ENCODE measurements at places on chromosomes 12 and 14.

GRCh38 chr12:16560273-16560672, 45.7 kb downstream of the LMO3 start:
- DNase-seq, result no peak

DNA sequence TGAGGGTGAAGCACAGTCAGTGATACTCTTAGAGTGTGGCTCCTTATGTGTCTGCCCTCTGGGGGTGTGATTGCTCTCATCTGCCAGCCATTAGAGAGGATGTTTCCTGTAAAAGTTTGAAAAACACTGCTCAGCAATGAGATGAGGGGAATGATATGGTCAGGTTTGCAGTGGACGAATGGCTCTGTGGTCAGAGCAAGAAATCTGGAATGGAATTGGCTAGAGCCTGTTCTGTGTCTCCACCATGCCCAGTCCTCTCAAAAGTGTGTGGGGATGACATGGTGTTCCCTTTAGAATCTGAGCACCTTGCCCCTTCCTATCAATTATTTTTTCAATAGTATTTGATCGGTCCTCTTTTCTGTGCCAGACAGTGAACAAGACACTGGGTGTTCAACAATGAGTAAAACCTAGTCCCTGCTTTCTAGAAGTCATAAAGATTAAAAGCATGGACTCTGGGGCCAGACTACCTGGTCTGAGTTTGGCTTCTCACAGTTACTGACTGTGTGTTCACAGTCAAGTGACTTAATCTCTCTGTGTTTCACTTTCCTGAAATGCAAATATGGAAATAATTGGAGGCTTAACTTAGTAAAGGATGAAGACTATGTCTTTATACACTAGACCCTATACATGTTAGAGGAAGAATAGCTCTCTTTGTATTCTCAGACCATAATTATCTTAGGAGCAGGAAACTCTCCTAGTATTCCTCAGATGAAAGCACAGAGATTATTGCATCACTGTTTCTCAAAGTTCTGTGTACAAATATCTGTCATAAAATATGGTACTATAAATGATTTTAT, 1.6 kb downstream of the ACSS3 start:
- no peak for DNase-seq

GRCh38 chr12:76568130-76568529, 8.6 kb upstream of the OSBPL8 start:
- no peak for DNase-seq

GRCh38 chr14:99874306-99874705, 81.1 kb downstream of the EML1 start:
- no peak for DNase-seq

DNA sequence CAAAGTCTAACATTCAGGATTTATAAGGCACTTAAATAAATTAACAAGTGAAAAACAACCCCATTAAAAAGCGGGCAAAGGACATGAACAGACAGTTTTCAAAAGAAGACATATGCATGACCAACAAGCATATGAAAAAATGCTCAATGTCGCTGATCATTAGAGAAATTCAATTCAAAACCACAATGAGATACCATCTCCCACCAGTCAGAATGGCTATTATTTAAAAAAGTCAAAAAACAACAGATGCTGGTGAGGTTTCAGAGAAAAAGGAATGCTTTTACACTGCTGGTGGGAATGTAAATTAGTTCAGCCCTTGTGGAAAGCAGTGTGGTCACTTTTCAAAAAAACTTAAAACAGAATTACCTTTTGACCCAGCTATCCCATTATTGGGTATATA, 60.7 kb upstream of the BDKRB2 start:
- no peak for DNase-seq

DNA sequence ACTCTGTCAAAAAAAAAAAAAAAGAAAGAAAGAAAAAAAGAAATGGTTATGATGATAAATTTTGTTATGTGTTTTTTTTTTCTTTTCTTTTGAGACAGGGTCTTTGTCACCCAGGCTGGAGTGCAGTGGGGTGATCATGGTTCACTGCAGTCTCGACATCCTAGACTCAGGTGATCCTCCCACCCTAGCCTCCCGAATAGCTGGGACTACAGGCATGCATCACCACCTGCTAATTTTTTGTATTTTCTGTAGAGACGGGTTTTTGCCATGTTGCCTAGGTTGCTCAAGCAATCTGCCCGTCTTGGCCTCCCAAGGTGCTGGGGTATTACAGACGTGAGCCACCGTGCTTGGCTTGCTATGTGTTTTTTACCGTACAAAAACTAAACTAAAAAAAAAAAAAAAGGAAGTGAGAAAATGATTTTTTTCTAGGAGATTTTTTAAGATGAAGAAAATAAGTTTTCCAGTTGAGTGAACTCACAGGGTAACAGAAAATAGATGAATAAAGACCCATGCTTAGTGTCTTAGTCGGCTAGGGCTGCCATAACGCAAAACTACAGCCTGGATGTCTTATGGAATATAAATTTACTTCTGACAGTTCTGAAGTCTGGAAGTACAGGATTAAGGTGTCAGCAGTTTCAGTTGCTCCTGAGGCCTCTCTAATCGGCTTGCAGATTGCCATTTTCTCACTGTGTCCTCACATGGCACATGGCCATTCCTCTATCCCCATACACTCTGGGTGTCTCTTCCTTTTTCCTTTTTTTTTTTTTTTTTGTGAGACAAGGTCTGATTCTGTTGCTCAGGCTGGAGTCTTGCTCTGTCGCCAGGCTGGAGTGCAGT, 13.2 kb upstream of the APOF start:
- no peak for DNase-seq

DNA sequence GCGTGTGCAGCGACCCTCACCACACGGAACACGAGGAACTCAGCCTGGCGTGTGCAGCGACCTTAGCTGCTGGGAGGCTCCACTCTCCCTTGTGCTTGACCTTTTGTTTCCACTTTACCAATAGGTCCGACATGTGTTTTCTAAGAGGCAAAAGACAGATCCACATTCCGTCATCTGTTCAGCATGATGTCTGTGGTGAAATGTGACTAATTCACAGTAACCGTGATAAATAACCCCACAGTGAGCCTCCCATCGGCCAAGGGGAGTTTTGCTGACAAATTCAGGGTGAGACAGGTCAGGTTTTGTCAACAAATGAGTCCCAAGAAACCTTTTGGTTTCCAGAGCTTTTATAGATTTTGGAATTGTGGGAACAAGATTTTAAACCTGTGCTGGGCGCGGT, 55.9 kb downstream of the MOK start:
- DNase-seq, result no peak

DNA sequence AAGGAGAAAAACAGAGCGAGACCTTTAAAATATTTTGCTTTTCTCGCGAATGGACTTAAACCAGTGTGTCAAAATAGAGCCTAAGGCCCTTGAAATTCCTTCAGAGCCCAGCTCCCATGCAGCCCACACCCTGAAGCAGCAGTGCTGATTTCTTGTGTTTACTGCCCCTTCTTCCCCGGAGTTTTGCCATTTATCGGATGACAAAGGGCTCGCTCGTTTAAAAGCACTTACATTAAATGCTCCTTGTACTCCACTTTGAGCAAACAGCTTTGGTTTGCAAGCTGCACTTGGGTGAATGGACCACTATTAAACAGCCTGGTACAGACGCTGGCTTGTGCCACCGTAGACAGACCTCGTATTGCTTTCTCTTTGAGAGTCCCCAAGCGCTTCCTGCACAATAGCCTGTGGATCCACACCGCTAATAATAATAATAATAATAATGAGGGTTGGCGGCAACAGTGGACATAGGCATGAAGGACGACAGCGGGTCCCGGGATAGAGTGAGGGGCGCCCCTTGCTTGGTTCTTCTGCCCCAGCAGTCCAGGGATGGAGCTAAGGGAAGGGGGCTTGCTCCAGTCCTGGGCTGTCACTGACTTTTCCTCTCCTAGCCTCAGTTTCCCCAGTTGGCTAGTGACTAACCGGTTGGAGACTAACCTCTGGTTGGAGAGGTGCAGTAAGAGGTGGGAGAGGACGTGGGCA, 6.6 kb downstream of the DLK1 start:
- DNase-seq, result no peak

GRCh38 chr12:56450241-56450640, 1.0 kb upstream of the TIMELESS start:
- no peak for DNase-seq

DNA sequence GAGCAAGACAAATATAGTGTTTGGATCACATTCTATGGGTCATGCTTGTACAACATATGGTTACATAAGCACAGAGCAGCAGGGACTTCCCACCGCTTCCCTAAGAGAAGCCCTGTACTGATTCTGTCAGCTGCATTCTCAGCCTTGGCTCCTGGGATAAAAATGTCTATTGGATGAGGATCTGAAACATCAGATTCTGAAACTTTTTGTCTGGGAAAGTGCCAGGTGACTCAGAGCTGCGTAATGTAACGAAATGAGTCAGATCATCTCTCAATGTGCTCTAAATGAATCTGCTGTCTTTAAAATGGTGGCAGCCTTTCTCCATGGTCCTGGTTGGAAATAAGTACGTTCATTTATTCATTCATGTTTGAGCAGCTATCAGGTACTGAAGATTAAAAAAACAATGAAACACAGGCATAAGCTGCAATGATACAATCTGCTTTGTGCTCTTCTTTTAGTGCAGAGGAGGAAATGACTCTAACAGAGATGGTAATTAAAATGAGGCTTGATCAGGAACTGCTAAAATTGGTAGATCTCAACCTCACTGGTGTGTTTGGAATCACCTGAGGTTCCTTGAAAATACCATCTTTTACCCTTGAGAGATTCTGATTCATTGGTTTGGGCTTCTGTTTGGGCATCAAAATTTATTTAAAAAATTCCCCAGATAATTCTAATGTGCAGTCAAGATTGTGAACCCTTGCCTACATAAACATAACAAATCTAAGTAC, 99.1 kb upstream of the NAP1L1 start:
- no peak for DNase-seq

DNA sequence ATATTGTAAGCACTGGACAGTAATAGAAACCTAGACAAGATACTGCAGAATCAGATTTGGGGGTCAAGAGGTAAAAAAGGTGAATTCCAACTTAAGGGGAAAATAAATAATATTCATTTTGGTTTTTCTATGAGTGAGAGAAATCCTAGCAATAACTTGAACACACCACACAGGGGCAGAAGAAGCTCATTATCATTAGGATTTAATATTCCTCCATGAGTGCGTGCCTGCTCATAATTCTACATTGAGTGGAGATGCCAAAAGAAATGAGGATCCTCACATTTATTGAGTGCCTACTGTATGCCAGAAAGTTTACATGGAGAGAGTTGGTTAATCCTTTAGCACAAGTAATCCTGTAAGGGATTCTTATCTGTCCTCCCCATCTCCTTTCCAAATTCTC, 40.5 kb upstream of the C14orf132 start:
- peak; percentile 68 for DNase-seq

DNA sequence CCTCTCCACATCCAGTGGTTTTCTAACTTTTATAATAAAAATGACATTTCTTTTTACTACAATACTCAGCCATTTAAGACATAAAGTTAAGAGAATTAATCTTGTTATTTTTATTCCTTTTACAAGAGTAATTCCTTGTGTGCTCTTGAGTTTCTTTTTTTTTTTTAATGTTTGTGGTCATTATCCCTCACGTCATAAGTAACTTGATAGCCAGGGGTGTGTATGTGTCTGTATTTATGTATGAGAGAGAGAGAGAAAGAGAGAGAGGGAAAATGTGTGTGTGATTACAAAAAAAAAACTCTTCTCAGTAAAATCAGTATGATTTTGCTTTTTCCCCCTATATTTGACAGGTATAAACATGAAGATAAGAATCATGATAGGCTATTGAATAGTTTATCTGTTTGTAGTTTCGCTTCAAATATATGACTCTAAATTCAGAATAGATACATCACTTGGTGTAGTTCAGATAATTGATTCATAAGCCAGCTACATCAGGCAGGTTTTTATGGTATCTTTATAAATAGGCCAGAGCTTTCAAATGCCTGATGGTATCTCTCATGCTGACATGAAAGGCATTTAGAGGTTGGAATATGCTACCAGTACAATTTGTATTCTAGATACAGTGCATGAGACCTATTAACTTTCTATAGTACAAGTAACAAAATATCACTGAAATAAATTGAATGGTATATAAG, 34.9 kb downstream of the RERGL start:
- no peak for DNase-seq

DNA sequence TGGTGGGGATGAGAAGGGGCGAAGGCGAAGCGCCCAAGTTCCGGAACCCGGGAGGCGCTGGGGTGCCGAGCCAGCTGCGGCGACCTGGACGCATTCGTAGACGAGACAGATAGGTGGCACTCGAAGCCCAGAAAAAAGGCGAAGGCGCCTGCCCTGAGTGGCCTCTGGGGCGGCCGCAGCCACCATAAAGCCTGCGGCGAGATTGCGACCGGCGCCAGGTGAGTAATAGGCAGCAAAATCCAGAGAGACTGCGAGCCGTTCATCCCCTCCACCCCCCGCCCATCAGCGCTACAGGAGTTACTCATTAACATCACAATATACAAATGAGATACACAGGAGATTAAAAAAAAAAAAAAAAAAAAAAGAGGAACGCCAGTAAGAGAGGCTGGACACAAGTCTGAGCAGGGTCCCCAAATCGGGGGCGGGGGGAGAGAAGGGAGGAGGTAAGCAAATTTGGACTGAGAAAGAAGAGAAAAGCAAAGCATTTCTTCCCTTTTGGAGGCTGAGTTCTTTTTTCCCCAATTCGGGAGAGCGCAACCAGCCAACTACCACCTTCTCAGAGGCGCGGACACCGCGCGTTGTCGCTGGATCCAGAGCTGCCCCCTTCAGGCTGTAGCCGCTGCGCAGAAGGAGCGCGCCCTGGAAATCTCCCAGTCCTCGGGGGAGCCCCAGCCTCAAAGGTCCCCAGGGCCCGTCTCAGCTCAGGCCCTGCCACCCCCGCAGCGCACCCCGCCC, 15.7 kb downstream of the TBX3 start:
- DNase-seq, result peak; percentile 19

GRCh38 chr12:9109737-9110491, 5.8 kb downstream of the A2M start:
- no peak for DNase-seq

- DNase-seq, result no peak
Observed at GRCh38 chr12:68809190-68810026, 1.4 kb downstream of the MDM2 start.

GRCh38 chr14:98704441-98704840, 567.6 kb downstream of the BCL11B start:
- DNase-seq, result no peak

GRCh38 chr14:92986254-92987147, 63.6 kb downstream of the CHGA start:
- peak; percentile 61 for DNase-seq

DNA sequence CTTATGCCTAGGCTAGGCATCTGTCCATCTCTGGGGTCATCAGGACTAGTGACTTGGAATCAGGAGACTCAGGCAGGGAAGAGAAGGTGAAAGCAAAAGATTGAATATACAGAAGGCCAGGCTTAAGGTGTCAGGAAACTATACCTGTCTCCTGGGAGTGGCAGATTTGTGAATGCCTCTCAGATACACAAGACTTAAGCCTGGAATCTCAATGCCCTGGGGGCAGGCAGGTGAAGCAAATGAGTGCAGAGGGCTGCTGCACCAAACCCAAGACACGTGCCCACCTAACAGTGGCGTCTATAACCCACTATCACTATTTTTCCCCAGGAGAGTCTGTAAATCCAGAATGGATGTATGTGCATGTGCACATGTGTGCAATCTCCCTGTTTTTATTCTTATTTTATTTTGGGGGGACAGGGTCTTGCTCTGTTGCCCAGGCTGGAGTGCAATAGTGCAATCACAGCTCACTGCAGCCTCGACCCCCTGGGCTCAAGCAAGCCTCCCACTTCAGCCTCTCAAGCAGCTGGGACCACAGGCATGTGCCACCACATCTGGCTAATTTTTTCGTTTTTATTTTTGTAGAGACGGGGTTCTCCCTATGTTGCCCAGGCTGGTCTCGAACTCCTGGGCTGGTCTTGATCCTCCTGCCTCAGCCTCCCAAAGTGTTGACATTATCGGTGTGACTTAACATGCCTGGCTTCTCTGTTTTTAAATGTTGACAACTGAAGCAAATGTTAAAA, 31.9 kb upstream of the FOS start:
- no peak for DNase-seq

Data from G401 (cell line).